Esophagus muscularis mucosa (tissue), 4 donors: ENCODE measurements at places on chromosomes 11 and 22. TPM values are rescaled to one million over a fixed set of nuclear protein-coding genes. Genes with fewer than 3 reads are reported as not detected.

SMIM35 gene
- total RNA-seq = not detected

SNAP29 gene
- total RNA-seq = 33.6 TPM

LGR4 gene
- 24.9 TPM for total RNA-seq

GLYATL1 gene
- not detected for total RNA-seq

SNX32 gene
- 0.40 TPM for total RNA-seq

OR51I2 gene
- not detected for total RNA-seq

CHRDL2 gene
- 0.40 TPM for total RNA-seq

HYLS1 gene
- 2.8 TPM for total RNA-seq

KCNQ1 gene
- 5.9 TPM for total RNA-seq

OR52I1 gene
- not detected for total RNA-seq

OR52H1 gene
- not detected for total RNA-seq

ELFN2 gene
- not detected for total RNA-seq

SLCO2B1 gene
- total RNA-seq = 61.1 TPM

- DNase-seq = no peak
These were observed 28.3 kb downstream of the EFCAB6 start for GRCh38 chr22:43783777-43784176.

DNA sequence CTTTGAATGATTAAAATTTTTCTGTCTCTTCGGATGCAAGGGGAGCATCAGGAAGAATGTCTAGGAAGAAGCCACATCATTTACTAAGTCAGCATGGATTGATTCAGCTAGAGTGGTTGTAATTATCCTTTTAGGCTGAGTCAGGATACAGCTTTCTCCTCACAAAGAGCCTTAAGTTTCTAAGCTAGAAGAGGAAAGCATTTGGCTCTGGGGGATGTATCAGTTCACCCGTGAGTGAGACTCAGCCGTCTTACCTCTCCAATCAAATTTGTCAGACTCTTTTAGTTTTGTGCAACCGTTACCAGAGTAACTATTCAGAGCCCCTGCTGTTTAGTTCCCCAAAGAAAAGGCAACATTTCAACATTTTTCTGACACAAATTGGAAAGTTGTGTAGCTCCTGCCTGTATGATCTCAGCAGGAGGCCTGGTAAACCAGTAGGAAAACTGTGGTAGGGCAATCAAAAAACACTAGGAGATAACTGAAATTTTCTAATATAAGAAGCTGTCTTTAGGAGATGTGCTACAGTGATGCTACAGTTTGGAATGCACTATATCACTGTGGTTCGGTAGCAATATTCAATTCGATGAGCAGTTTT, 432.4 kb upstream of the LUZP2 start:
- DNase-seq = no peak

DNA sequence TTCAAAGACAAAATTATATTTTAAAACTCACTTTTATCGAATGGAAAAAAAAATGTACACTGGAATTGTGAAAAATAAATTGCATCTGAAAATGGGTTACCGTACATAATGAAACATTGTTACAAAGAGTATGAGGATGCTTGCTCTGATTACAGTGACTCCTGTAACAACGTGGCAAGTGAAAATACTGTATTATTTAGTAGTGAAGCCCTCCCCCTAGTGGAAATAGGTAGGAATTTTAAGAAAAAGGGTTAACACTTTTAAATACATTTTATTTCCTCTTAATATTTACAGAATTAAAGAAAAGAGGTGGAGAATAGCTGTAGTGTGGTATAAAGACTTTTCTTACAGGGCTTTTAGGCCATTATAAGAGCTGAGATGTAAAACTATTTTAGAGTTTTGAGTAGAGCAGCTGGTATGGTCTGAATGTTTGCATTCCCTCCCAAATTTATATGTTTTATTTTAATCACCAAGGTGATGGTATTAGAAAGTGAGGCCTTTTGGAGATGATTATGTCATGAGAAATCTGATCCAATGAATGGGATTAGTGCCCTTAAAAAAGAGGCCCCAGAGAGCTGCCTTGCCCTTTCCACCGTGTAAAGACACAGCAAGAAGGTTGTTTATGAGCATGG, 25.2 kb downstream of the FAM76B start:
- no peak for DNase-seq

- no peak for DNase-seq
These were observed 26.9 kb downstream of the PPP2R1B start for GRCh38 chr11:111739299-111739698.

DNA sequence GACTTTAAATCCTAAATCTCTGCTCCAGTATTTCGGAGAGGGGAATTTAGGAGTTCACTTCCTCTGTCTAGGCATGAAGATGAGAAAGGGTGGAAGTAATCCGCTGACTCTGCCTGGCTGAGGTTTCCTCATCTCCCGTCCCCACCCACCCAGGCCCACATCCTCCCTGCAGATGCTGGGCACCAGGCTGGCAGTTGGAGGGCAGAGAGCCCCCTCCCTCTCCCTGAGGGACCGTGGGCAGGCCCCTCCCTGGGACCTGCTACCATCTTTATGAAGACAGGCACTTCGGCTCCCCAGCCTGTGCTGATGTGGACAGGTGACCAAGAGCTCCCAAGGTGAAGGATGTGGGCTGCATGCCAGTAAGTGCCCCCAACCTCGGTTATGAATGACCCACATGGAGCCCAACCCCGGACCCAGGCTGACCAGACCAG, 6.7 kb downstream of the CASTOR1 start:
- DNase-seq = no peak

- DNase-seq = no peak
These were observed at the start of gene SPI1 for GRCh38 chr11:47378010-47378835. Gene SPI1 (minus strand): TSS chr11:47378547. CDS start chr11:47378353, 194 bp downstream.

- DNase-seq = no peak
These were observed 134.8 kb downstream of the DSCAML1 start for GRCh38 chr11:117662255-117662654.

GRCh38 chr11:67584881-67585873, 1.6 kb downstream of the GSTP1 start:
- no peak for DNase-seq

- DNase-seq = no peak
These were observed 4.0 kb downstream of the PHOX2A start for GRCh38 chr11:72239849-72240460.

- no peak for DNase-seq
These were observed 275.3 kb downstream of the C11orf87 start for GRCh38 chr11:109697140-109697843.

- no peak for DNase-seq
These were observed 268.1 kb downstream of the BUD13 start for GRCh38 chr11:116504541-116505297.

DNA sequence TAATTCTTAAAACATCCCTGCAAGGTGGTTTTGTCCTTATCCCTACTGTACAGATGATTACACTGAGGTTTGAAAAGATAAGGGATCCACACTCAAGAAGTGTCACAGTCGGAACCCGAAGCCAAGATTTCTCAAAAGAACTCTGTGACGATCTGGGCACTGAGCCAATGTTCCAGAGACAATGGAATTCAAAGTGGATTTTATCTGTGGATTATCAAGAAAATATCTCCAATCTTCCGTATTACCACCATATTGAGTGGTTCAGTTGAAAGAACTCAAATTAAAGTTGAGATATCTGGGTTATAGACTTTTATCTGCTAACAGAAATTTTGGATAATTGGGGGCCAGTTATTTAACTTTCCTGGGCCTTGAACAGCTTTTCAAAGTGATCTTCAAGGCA, 100.0 kb upstream of the GRAMD1B start:
- DNase-seq = no peak

DNA sequence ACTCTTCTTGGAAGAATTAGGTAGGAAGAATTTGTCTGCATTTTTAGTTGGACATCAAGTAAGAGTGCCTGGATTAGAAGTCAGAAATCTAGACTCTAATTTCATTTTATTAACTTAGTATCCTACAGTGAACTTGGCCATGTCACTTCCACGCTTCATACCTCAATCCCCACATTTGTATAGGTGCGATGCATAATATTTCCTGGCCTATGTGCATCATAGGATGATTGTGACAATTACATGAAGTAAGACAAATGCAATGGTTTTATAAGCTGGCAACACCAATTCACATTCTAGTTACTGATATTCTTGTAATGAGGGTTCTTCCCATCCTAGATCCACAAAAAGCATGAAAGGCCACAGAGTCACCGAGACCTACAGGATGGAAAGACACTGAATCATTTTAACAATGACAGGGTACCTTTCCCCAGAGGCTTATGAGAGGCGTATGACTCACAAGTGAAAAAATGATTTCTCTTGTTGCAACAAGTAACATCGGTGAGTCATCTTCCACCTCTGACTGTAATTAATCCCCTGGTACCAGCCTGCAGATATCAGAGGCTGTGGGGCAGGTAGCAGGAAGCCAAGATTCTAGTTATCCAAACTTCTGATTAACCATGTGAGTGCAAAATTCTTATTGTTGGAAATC, 56.0 kb upstream of the OR5AK2 start:
- no peak for DNase-seq

- no peak for DNase-seq
These were observed 88.4 kb downstream of the ENTHD1 start for GRCh38 chr22:39805117-39805516.

GRCh38 chr11:76288166-76288980, 82.1 kb upstream of the WNT11 start:
- DNase-seq = no peak

GRCh38 chr22:17043521-17043920, 35.5 kb upstream of the GAB4 start:
- DNase-seq = no peak

DNA sequence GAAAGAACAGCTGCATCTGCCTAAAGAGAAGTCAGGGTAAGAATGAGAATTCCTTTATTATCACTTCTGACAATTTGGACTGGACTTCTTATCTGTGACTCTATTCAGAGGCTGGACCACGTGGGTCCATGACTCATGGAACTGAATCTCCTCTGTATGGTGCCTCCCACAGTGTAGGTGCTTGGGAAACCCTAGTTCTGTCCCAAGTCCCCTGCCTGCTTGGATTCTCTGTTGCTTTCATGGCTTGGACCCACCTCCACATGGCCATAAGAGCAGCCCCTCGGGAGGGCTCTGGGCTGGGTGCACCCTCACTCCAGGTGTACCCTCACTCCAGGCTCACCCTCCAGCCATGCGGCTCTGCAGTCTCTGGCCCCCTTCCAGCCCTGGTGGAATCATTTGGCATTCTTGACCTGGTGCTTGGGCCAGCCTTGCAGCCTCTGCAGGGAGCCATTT, 153.4 kb downstream of the CACNA1I start:
- DNase-seq = no peak

DNA sequence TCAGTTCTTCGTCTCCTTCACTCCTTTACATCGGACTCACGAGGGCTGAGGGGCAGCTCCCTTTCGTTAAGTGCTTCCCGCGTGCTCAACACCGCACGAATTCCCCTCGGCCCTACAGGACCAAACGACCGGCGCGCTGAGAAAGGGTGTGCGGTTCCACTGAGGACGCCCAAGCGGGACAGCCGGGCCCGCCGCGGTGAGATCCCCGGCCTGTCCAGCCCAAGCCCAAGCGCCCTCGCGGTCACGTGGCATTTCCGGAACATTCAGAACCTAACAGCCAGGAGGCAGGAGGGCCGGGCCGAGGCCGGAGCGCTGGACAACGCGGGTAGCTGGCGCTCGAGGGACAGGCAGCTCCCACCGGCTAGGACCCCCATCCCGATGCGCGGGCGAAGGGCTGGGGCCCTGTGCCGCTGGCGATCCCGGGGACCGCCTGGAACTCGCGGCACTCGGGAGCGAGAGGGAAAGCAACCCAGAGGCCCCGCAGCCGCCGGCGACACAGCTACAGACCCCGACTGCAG, 737 bp upstream of the STIP1 start:
- DNase-seq = peak; percentile 98

DNA sequence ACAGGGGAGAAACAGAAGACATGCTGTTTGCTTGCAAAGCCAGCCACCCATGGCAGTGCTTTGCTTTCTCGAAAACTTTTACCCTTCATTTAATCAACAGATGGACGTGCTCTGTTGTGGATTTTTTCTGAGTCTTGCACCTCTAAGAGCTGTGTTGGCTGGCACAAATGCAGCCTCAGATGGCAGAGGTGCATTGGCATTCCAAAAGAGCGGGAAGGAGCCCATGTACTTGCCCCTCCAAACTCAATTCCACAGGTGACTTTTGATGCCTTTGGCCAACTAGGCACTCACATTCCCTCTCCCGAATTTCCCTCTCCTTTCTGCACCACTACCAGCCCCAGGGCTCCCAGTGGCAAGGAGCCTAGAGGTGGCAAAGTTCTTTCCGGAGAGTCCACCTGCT, 1.2 kb downstream of the KIRREL3 start:
- DNase-seq = no peak

- no peak for DNase-seq
These were observed 120.4 kb downstream of the CCDC34 start for GRCh38 chr11:27242591-27242990.

DNA sequence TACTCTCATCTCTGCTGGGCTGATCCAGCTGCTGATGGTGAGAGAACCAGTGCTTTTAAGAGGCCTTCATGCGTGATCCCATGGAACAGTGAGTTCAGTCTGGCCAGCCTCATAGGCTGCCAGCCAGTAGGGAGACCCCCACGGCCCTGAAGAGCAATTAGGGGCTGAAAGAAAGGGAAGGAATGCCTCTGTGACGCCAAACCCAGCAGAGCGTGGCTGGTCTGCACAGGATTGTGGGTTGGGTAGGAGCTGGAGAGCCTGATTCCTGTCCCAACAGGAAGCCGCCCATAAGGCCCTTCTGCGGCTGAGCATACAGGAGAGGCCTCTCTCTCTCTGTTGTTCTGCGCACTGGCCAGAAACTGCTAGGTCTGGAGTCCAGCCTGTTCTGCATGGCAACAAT, 181.5 kb upstream of the E2F8 start:
- DNase-seq = no peak

- DNase-seq = no peak
These were observed 23.6 kb upstream of the FBXO3 start for GRCh38 chr11:33797879-33798278.

GRCh38 chr11:48099916-48100446, 116.6 kb upstream of the OR4B1 start:
- peak; percentile 80 for DNase-seq

GRCh38 chr11:1916132-1916985, 3.1 kb upstream of the TNNT3 start:
- DNase-seq = no peak

- no peak for DNase-seq
These were observed 13.6 kb downstream of the NPTXR start for GRCh38 chr22:38830026-38830844.

DNA sequence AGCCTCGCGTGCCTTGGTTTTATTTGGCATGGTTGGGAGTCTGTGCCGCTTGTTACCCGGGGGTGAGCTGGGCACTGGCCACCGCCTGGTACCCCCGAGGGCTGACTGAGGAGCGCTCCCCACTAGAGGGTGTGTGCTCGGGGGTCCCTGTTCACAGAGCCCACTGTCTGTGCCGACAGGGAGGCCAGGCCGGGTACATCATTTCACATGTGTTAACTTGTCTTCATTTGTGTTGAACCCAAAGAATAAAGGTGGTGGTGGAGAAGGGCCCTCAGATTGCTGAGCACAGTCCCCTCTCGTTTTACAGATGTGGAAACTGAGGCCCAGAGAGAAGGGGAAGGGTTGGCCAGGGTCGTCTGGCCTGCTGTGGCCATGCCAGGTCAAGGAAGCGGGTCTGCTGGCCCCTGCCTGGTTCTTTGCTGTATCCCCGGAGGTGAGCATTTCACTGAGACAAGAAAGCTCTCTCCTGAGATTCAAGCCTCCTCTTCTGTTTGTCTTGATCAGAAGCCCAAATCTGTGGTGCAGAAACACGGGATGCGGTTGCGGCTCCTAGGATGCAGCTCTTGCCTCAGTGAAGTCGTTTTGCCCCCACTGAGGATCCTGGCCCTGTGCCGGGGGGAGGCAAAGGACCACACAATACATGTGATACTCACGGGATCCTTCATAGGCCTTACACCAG, 60.8 kb downstream of the FBLN1 start:
- no peak for DNase-seq

GRCh38 chr11:5624489-5625279, at the start of gene TRIM34:
Gene TRIM34 (plus strand): TSS chr11:5625001. CDS start chr11:5632332, 7,331 bp downstream.
- DNase-seq = no peak
